ENCODE measurements at places on chromosomes 12 and 14.
A peak's percentile ranks its signal among the peaks of the same experiment; 100 is the strongest.

GRCh38 chr14:88986146-88986841 lies 161.8 kb downstream of the TTC8 start:
- no peak for DNase-seq

DNA sequence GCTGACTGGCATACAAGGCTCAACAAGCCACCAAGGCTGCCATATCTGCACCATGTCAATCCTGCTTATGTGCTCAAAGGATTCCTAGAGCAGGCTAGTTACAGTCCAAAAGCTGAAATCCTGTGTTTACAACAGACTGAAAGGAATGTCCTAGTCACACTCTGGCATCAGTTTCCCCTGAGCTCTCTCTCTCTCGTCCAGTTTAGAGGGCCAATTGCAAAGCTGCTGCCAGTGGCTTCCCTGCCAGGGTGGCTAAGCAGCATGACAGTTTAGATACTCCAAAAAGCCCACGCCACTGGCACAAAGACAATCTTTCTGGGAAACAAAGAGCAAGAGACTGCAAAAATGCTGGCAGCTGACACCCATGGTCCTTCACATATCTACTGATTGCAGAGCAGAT lies 392.1 kb downstream of the RPS29 start:
- no peak for DNase-seq

DNA sequence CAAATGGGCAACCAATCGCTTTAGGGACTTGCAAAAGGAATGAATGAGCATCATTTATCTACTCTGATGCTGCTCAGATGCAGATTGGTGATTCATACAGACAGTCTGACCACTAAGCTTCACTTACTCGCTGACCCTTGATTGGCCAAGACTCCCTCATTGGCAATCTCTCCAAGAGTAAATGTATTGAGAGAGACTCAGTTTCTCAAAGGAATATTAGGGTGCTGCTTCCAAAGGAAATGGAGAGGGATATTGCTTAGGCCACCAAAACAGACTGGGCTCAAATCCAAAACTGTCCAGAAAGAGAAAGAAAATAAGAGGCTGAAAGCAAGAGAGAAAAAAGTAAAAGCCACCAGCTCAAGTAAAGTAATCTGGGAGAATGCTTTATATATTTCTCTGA lies 785.2 kb downstream of the GALC start:
- DNase-seq, result no peak

DNA sequence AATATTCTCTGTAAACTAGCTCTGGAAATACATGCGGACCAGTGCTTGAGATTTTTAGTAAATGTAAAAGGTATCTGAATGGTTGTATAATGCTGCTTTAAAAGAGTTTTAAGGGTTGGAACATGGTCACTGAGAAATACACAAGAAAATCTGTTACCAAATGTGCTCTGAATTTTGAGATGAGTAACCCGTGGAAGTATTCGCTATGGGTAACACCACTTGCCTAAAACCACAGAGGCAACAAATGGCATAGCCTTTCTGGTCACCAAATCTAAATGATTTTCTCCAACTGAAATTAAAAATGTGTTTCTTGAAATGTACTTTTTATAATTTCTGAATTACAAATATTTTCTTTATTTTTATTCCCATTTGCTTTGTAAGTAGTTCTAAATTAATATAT lies 745.7 kb downstream of the DIO2 start:
- no peak for DNase-seq

DNA sequence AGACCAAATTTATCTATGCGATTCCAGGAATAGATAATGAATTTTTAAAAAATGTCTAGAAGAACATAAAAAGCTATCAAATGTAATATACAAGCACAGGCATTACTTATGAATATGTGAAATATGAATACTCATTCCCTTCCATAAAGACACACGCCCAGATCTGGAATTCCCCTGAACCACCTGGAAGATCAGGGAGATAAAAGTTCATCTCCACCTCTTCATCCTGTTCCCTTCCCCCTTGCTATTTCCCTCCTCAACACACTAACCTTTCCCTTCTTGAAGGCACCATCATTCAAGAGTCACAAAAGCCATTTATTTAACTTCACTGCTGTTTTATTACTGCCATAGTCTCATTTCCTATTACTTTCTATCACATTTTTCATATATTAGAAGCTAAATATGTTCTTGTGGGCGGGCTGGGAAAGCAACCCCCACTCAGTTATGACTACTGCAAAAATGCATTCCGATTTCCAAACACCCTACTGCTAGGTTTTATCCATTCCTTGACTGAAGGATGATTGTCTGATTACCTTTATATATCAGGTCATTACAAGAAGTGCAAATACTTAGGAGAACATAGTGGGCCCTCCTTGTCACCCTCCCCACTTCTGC lies 16.1 kb downstream of the FGD6 start:
- no peak for DNase-seq

GRCh38 chr14:88955455-88955854 lies 131.0 kb downstream of the TTC8 start:
- DNase-seq, result no peak

DNA sequence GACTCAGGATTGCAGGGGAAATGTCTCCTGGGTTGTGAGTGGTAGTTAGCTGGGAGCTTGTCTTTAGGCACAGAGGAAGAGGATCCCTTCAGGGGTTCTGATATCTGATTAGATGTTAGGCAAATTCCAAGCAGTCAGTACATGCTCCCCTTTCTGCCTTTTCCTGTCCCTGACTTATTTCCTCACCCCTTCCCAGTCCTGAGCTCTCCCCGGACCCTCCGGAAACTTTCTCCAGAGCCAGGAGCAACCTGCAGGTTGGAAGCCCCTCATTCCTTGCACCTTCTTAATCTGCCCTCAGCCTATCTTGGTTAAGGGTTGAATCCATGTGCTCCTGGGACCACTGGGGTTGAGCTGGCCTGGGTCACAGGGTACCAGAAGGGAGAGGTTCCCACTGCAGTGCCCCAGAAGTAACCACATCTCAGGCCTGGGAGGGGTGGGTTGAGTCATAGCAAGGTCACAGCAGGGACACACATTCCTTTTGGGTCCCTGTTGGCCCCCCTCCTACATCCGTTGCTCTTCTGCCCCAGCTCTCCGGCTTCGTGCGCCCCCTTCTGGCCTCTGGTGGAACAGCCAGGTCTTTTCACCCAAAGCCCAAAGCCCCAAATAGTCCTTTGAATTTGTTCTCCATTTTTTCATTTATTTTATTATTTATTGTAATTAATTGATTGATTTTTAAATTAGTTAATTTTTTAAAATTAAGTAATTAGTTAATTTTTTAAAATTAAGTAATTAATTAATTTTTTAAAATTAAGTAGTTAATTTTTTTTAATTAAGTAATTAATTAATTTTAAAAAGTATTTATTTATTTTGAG lies 1.8 kb downstream of the IGFBP6 start:
- peak; percentile 90 for DNase-seq

GRCh38 chr12:19018302-19018970 lies 111.1 kb upstream of the PLEKHA5 start:
- no peak for DNase-seq

GRCh38 chr14:73633116-73634010 lies 11.4 kb upstream of the DNAL1 start:
- peak; percentile 60 for DNase-seq

- no peak for DNase-seq
Measured at GRCh38 chr14:103728721-103729120, 13.1 kb downstream of the ZFYVE21 start.

DNA sequence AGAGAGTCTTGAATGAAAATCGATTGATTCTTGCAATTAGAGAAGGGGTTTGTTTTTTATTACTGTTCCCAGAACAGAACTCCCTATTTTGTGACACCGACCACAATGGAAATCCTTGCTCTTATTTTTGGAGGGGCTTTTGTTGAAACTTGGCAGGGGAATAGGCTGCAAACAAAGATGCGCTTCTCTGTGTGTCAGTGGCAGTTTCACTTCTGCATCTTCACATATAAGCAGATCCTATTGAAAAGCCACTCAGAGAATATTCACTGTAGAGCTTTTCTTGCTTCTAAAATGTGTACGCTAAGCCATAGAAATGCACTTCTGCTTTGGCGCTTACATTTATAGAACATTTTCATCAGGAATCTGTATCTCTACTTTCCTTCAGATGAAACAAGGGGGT lies 1822.4 kb upstream of the SEL1L start:
- no peak for DNase-seq

DNA sequence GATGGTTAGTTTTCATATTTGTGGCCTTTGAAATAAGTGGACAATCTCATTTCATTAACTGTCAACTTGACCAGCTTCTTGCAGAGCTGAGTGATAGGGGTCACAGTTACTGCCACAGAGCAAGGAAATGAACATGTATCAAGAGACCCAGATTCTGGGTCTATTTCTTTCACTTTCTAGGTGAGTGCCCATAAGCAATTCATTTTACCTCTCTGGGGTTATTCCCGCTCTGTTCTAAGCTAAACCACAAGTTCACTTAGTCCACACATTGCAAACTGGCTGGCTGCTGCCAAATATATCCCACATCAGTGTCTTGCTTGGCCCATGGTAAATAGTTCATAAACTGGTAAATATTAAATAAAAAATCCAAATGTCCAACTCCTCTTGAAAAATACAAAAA lies 29.9 kb downstream of the GPHB5 start:
- DNase-seq, result no peak

DNA sequence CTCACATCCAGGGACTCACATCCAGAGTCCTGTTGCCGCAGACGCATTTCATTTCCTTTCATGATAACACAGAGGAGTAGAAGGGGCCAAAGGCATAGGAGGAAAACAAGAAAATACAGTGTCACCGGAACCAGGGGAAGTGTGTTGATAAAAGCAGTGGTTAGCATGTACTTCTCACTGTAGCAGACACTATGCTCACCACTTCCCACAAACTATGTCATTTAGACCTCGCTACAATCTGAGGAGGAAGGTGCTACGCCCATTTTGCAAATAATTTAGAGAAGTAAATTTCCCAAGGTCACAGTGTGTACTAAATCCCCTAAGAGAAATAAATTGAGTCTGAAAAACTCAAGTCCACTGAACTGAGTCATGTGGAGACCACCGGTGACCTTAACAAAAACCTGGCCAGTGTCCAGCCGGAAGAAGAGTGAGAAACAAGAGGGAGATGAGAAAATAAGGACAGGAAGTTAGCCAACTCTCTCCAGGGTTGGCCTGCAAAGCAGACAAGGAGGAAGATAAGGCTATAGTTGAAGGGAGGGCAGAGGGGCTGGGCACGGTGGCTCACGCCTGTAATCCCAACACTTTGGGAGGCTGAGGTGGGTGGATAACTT lies 25.8 kb upstream of the TMCC3 start:
- no peak for DNase-seq

DNA sequence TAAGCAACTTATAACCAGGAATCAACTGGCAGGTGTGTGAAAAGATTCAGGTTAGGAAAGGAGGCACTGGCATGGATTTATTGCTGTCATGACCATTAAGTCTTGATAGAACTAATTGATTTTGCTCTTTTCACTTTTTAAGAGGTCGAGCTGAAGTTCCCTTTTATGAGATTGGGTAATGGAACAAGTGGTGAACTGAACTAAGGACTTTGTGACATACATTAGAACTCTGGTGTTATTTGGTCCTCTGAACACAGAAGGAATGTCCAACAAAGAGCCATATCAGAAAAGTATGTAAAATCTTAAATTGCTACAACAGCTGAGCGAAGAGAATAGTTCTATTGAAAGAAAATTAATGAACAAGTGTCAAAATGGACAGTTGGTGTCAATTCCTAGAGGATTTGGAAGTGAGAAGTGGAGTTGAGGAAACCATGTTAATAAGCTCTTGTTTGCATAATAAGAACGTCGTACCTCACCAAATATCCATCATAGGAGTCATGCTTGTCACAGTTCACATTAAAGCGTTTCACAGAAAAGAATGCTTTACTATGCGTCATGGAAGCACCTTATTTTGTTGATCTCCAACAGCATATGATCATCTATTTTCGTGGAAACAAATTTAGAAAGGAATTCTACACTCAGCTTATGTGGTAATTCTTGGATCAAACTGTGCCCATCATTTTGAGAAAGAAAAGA lies 8.4 kb upstream of the MYF6 start:
- DNase-seq, result no peak

- no peak for DNase-seq
Measured at GRCh38 chr14:67683842-67684241, 9.4 kb upstream of the VTI1B start.

DNA sequence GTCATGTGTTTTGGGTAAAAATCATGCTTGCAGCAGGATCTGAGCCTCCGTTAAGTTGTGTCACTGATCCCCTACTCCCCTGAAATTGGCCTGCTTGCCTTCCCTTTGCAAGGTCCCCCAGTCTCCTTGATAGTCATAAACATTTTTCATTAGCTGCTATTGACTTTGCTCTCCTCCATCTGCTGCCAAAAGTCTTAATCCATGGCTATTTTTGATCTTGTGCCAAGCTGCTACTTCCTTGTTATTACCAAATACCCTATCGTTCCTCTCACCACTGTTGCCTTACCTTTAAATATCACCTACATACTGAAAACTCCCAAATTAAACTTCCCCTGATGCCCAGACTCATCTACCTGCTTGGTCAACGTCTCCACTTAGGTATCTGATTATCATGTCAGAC lies 148.3 kb downstream of the PHLDA1 start:
- no peak for DNase-seq

GRCh38 chr14:65369560-65369959 lies 43.0 kb upstream of the FUT8 start:
- no peak for DNase-seq

- no peak for DNase-seq
Measured at GRCh38 chr12:4438834-4439596, 6.6 kb downstream of the FGF6 start.

GRCh38 chr12:12488296-12488695 lies 74.4 kb downstream of the DUSP16 start:
- no peak for DNase-seq

- no peak for DNase-seq
Measured at GRCh38 chr12:97637770-97638169, 175.2 kb downstream of the RMST start.

- no peak for DNase-seq
Measured at GRCh38 chr14:33068626-33069025, 129.9 kb downstream of the NPAS3 start.

DNA sequence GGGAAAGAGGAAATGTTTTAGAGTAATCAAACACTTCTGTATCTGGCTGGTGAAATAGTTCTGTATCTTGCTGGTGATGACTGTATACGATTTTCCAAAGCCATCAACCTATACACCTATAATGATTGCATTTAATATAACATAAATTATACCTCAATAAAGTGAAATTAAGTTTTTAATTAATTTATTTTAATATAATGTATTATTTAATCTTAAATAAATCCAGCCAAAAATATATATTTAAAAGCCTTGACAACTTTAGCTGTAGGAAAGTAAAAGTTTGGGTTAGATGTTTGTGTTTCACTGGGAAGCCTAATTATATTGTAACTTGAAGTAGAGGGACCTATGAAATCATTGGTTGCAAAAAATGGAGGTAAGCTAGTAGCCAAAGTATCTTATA lies 654.8 kb upstream of the MIS18BP1 start:
- DNase-seq, result no peak

All from stimulated activated CD4-positive, alpha-beta T cell treated with anti-CD3 and anti-CD28 coated beads, Interleukin-1b, Interleukin-23, amount 100 ng/mL, for 48 hours (primary cell).